Motor neuron (in vitro differentiated cells): ENCODE measurements at places on chromosomes 12 and 14. TPM values are rescaled to one million over a fixed set of nuclear protein-coding genes. Genes with fewer than 3 reads are reported as not detected.

The FAIM2 gene
- total RNA-seq, result 14.9 and 15.6 TPM in 2 replicates

The PCED1B gene
- total RNA-seq, result 1.5 and 2.1 TPM in 2 replicates

GRCh38 chr14:71524320-71524982, 407.8 kb upstream of the RGS6 start:
- ATAC-seq, result no peak

DNA sequence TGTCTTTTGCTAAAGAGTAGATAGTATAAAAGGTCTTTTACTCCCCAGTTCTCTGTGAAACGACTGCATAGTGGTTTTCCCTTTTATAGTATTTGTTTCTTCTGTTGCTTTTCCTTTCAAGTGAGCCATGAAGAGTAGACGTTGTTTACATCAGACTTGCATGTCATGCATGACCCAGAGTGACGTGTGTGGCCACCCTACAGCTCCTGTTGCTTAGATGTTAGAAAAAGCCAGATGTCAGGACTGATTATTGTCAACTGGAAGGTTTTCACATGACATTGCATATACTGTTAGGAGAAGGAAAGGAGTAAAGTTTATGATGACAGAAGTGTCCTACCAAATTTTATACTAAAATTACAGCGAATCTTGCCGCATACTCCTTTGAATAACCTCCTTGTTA, 1.3 kb upstream of the RD3L start:
- no peak for ATAC-seq

DNA sequence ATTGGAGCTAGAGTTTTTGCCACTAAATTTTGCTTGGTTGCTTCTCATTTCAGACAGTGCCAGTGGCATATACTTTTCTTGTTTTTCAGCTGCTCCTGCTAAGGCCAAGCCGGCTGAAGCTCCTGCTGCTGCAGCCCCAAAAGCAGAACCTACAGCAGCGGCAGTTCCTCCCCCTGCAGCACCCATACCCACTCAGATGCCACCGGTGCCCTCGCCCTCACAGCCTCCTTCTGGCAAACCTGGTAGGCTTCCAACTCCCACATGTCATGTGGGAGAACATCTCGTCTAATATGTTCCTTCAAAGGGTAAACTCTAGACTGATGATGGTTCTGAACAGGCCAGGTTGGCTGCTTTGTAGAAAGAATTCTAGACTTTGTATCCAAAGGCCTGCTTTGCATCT, 11.0 kb downstream of the DLST start:
- ATAC-seq, result no peak

DNA sequence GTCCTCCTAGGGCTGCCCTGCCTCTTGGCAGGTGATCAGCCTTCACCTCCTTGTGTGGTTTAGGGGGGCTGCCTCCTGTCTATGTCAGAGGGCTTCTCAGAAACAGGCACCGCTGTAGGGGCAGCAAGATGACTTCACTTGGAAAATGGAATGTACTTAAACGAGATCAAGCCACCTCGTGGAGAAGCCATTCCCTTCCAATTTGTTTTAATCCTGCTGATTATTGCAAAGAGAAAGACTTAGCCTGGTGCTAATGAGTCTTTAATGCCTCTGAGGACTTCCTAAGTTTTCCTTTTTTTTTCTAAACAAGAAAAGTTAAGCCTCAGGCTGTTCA, 62.3 kb upstream of the RFLNA start:
- no peak for ATAC-seq

The ZNF664 gene
- total RNA-seq, result 130 and 190 TPM in 2 replicates

The LGMN gene
- total RNA-seq, result 15.2 and 16.8 TPM in 2 replicates

The LBHD2 gene
- total RNA-seq, result not detected in 2 replicates

- ATAC-seq, result no peak
Observed at GRCh38 chr12:91383099-91383498, 200.5 kb upstream of the DCN start.
